ELF-1 (cell line): ENCODE measurements at places on chromosomes 11 and 22.

GRCh38 chr11:79269611-79270307, 171.1 kb downstream of the TENM4 start:
- peak; percentile 53 for DNase-seq

- DNase-seq = no peak
Observed at GRCh38 chr11:47857485-47857884, 9.3 kb upstream of the NUP160 start.

- no peak for DNase-seq
Observed at GRCh38 chr22:28714043-28714628, 27.5 kb downstream of the CHEK2 start.

DNA sequence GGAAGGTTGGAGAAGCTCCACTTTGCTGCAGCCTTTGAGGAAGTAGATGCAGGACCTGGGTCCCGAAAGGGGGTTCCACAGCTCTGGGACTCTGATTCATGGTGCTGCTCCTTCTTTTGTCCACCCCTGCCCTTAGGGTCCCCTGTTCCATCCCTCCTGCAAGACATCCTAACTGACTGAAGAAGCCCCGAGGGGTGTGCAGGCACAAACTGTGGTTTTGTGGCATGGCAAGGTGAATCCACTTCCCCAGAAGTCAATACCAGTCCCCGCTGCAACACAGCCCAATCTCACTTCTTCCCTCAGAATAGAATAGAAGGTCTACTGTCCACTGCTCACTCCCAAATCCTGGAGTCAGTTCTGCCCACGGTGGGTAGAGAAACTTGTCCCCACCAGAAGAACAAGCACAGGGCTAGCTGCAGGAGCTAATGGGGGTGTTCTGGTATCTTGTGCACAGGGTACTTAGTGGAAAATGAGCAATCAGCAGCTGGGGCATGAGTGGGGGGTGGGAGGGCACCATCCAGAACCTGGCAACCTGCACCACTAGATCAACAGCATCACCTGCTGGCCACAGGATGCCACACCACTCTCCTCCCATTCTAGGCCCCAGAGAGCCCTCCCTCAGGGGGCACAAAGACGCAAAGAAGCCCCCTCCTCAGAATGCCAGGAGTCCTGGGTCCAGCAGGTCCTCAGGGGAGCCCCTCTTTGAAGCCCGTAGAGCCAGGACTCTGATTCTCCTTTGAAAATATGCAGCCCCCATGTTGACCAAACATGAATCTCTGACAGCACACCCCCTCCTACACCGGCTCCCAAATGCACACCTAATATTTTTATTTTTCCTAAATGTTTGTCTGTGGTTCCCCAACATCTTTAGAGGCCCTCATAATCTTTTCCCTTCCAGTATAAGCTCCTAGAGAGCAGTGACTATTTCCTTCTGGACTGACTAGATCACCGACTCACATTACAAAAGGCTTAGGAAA, 14.1 kb downstream of the SPATA19 start:
- DNase-seq = peak; percentile 54

DNA sequence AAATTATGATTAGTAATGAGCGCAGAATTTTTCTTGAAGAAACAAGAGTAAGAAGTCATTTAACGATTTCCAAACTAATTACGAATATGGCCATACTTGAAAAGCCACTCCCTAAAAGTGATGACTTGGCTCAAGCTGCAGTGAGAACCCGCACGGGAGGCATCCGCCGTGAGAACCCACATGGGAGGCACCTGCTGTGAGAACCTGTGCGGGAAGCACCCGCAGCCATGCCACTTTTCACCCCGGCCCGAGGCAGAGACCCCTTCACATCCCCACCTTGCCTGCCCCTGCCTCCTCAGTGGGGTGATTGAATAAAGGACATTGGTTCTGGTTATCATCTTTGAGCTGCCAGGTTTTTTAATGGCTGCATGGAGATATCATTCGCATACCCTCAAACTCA, 89.7 kb downstream of the BRD1 start:
- no peak for DNase-seq

GRCh38 chr11:112050721-112051120, 23.1 kb downstream of the PIH1D2 start:
- DNase-seq = no peak

DNA sequence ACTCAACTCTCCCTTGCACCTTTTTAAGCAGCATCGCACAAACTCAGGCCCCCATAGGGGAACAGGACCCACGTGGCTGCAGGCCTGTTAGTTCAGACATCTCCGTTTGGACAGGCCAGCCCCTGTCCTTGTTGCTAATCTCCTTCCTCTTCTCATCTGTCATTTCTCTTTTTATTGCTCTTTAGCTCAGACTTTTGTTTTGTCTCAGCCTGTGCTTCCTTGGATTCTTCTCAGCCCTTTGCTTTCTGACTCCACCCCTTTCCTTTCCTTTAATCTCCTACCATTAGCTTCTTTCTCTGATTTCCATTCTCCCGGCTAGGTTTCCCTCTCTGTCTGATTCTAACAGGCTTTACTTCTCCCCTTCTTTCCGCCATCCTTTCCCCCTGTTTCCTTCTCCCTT, 68.7 kb downstream of the SCN3B start:
- DNase-seq = no peak

GRCh38 chr11:1644601-1645356, 15.2 kb downstream of the KRTAP5-5 start:
- DNase-seq = no peak

DNA sequence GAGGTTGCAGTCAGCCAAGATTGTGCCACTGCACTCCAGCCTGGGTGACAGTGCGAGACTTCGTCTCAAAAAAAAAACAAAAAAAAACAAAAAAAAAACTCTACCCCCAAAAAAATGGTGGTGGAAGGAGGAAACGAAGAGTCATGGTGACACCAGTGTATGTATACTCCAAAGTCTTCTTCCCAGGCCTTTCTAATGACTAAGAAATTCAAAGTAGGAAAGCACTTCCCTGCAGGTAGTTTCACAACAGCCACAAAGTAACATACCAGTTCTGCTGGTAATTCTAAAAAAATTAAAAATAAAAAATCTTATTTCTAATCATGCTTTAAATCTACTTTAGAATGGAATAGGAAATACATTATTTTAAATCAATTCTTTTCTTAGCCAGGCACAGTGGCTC, 72.6 kb downstream of the DENND5A start:
- no peak for DNase-seq

DNA sequence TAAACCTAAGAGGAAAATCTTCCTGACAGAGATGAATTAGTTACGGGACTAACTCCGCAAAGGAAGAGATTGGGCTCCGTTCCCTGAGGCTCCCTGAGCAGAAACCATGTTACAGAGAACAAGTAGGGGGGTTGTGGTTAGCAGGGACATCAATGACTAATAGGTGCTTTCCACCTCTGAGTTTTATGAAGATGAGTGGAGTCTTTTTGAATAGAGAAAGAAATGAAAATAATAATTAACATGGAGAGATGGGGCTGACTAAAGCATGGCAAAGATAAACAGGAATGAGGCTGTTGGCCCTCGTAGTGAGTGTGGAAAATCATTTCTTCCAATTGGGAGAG, 47.5 kb upstream of the PICALM start:
- no peak for DNase-seq

DNA sequence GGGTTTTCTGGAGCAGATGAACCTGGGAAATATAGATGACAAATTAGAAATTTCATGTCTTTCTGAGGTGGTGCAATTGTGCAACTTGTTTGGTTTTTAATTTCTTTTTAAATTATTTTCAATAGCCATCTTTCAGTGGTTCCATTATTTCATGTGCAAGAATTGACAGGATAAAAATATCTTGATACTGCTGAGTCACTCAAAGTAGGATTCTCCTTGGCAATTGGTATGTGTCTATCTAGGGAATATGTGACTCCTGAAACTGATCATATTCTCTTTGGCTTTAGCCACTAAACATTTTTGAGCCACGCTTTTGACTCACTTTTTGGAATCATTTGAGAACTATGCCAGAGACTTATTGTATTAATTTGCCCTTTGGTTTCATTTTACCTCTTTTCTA, 331.5 kb downstream of the KCNA4 start:
- DNase-seq = no peak

DNA sequence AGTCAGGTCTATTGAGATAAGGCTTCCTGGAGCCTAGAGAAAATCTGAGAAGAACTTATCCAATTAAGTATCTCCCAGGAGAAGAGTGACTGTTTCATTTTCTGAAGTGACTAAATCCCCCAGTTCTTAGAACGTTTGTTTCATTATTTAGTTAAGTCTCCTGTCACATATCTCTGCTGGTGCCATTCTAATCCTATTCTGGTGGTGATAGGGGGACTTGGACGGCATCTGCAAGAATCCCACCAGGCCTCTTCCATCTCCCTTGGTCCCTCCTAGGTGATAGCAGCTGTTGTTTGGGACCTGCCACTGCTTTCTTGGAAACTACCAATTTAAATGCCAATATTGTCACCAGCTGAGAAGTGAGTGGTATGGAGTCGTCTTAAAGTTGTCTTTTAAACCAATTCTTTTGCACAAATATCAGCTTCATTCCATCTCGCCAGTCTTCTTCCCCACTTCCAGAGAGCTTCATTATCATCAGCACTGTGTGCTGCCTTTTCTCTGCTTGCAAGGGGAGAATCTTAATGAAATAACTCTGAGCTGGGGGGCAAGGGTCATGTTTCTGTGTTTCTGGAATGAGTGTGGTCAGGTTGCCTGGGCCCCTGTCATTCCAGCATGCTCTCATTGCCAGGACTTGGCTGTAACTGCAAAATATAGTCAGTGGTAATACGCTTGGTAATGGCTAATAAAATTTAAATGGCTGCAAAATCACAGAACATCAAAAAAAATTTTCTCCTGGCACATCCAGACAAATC, 104.8 kb downstream of the LDLRAD3 start:
- DNase-seq = no peak

GRCh38 chr11:74443071-74443864, 24.1 kb downstream of the KCNE3 start:
- DNase-seq = peak; percentile 43

- no peak for DNase-seq
Observed at GRCh38 chr22:32850591-32851517, 49.3 kb downstream of the TIMP3 start.

- no peak for DNase-seq
Observed at GRCh38 chr11:10743354-10744000, 7.6 kb upstream of the CTR9 start.

- no peak for DNase-seq
Observed at GRCh38 chr11:33488971-33489370, 211.7 kb downstream of the C11orf91 start.

DNA sequence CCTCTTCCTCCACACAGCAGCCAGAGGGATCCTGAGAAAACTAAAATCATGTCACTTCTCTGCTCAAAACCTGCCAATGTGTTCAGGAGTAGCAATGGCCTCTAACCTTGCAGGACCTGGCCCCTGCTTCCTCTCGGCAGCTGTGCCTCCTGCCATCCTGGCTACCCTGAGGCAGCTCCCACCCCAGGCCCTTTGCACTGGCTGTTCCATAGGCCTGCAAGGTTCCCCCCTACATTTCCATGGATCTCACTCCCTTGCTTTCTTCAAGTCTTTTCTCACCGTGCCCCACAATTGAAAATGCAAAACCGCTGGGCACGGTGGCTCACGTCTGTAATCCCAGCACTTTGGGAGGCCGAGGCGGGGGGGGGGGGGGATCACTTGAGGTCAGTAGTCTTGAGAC, 2.1 kb upstream of the STIP1 start:
- DNase-seq = no peak

- no peak for DNase-seq
Observed at GRCh38 chr22:33570110-33570509, 350.2 kb downstream of the LARGE1 start.

- DNase-seq = no peak
Observed at GRCh38 chr11:28770806-28771205, 662.6 kb downstream of the METTL15 start.

GRCh38 chr11:58641803-58642581, 19.5 kb downstream of the CNTF start:
- no peak for DNase-seq

- no peak for DNase-seq
Observed at GRCh38 chr11:134125507-134125906, 56.6 kb downstream of the JAM3 start.

DNA sequence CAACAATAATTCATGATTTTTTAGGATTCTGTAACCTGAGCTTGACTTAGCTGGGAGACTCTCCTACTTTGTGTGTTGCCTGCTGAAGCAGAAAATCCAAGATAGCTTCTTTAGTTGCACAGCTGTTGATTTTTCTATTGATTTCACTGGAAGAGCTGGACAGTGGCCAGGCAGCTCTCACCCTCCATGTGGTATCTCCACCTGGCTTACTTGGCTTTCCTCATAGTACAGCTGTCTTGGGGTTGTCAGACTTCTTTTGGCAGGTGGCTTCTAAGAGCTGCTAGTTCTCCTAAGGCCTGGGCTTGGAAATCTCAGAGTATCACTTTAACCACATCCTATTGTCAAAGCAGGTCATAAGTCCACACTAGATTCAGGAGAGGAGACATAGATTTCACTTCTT, 130.8 kb upstream of the SPON1 start:
- no peak for DNase-seq

GRCh38 chr11:64544616-64545296, 46.3 kb upstream of the SLC22A12 start:
- no peak for DNase-seq

DNA sequence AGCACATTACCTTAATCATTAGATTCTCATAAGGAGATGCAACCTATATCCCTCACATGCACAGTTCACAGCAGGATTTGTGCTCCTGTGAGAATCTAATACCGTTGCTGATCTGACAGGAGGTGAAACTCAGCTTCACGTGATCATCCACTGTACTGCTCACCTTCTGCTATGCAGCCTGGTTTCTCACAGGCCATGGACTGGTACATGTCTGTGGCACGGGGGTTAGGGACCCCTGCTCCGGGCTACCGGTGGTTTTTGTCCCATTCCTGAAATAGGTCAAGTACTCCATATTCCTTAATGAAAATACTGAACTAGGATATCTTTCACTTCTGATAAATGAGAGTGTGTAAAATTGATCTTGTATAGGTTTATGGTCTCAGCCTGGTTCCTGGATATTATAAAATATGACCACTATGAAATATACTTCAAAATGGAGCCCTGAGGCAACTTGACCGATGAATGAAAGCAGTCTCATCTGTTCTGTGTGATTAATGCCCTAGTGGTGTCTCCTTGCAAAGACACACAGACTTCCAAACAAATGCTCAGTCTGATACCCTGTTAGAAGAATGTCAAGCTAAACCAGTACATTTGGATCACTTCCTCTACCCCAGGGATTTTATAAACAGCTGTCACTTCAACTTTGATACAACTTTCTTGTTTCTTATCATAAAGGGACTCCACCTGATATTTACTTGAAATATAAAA, 492.9 kb upstream of the ANO3 start:
- DNase-seq = no peak

DNA sequence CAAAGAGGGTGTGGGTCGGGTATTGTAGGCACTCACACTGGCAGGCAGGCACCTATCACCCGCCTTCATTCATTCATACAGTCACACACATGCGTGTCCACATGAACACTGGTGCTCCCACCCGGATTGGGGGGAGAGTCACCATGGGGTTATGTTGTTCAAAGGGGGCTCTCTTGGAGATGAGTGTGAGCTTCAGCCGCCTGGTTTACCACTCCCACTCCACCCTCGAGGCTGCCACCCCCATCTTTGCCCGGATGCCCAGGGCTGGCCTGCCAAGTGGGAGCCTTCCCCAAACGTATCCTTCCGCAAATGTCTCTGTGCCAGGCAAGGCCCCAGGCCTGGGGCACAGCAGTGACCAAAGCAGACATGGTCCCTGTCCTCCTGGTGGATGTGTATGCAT, 22.6 kb downstream of the MRGPRD start:
- DNase-seq = no peak
